Cerebellum (tissue), 4 donors: ENCODE measurements at places on chromosomes 1 and 21. TPM values are rescaled to one million over a fixed set of nuclear protein-coding genes. Genes with fewer than 3 reads are reported as not detected.

Gene E2F2
- total RNA-seq, result 3.1 TPM

GRCh38 chr1:23732363-23733224, 10.7 kb upstream of the ELOA start:
- no peak for DNase-seq

- no peak for DNase-seq
Observed at GRCh38 chr1:214670098-214670497, 67.1 kb downstream of the CENPF start.

Gene SH3D21
- 5.4 TPM for total RNA-seq

GRCh38 chr1:110321045-110321444, 18.1 kb upstream of the RBM15 start:
- DNase-seq, result no peak

DNA sequence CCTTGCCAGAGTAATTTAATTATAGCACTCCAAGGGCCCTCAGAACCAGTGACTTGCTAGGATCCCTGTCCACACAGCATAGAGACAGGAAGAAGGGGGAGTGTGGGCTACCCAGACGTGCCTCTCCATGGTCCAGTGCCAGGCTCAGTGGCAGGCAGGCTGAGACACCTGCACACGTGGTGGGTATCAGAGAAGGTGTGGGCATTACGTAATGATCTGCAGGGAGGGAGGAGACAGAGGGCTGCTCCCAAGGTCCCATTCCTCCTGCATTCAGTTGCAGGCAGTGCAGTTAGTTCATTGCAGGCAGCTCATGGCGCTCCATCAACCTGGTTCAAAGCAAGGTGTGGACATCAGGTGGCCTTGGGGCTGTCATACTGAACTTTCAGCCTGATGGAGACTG, 49.9 kb downstream of the C8B start:
- DNase-seq, result no peak

Gene ARHGAP30
- 1.00 TPM for total RNA-seq
